Prostate gland (tissue), 2 donors: ENCODE measurements at places on chromosomes 1 and 21. TPM values are rescaled to one million over a fixed set of nuclear protein-coding genes. Genes with fewer than 3 reads are reported as not detected.
A peak's percentile ranks its signal among the peaks of the same experiment; 100 is the strongest.

- no peak overlapping the region for H3K27ac ChIP-seq
- no peaks in the 10 kb centered on the region for H3K36me3 ChIP-seq
- H3K4me3 ChIP-seq, result no peak overlapping the region
- no peak for DNase-seq
These were observed 180.0 kb downstream of the KAZN start for GRCh38 chr1:14778541-14778897.

DNA sequence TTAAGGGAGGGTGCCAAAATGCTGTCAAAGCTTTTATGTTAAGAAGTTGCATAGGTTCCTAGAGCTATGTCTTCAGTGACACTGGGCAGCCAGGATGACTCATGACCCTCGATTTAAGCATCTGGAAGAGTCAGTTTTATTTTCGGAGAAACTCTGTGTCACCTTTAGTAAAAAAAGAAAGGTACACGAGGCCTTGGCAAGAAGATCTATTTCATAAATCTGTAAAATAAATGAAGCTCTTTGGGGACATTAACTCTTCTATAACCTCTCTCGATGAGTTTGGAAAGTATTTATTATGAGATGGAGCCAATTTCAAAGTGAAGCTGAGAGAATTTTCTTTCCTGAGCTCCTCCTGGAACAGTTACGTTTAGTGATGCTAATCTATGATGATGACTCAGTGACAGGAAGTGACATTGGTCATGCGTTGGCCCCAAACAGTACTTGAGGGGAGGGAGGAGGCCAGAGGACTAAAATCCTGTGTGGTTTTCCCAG lies 156.5 kb downstream of the HLX start:
- H3K27me3 ChIP-seq, result no peaks in the 10 kb centered on the region
- DNase-seq, result no peak
- H3K4me1 ChIP-seq, result no peaks in the 10 kb centered on the region
- no peak overlapping the region for H3K4me3 ChIP-seq

DNA sequence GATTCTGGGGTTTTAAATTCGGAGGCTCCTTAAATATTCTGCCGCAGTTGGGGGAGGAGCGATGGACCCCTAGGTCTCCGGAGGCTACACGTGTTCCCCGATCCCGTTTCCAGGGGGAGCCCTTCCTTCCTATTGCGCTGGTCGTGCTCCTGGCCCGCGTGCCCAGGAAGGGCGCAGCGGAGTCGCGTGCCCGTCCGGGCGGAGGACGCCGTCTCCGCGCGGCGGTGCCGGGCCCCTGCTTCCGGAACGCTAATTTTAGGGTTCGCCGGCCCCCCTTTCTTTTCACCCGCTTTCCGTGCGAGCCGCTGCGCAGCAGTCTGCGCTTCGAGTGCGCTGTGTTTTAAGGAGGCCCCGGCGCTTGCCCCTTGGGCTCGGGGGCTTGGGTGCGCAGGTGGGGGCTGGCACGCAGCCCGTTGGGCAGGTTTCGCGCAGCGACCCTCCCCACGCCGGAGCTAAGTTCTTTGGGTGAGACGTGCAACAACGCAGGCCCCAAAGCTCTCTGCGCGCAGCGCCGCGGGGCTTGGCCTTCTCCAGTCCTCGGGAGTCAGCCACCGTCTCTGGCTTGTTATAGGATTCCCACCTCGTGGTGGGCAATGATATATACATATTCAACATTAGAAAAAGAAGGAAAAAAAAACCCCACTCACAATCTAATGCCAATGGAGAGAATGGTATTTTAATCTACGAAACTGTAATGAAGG lies 43.5 kb upstream of the DNAJC6 start:
- H3K27me3 ChIP-seq, result no peaks in the 10 kb centered on the region
- peak; percentile 13 for DNase-seq

GRCh38 chr1:116956378-116956777 lies 45.2 kb upstream of the CD101 start:
- no peak overlapping the region for H3K4me3 ChIP-seq
- peaks cover under 1% of the 10 kb centered on the region for H3K36me3 ChIP-seq
- H3K27me3 ChIP-seq, result no peaks in the 10 kb centered on the region
- no peak overlapping the region for H3K27ac ChIP-seq
- H3K4me1 ChIP-seq, result no peaks in the 10 kb centered on the region

The PADI3 gene
- 1.2 TPM for total RNA-seq
